ENCODE measurements at places on chromosomes 7 and 10. TPM values are rescaled to one million over a fixed set of nuclear protein-coding genes. Genes with fewer than 3 reads are reported as not detected.

ASAH2 gene
- total RNA-seq, result 1.6 TPM

HOXA3 gene
- total RNA-seq, result not detected

GIMAP5 gene
- 7.2 TPM for total RNA-seq

PTN gene
- total RNA-seq, result 0.31 TPM

LIPF gene
- not detected for total RNA-seq

AKR1D1 gene
- total RNA-seq, result 57.0 TPM

TET1 gene
- total RNA-seq, result 0.65 TPM

SMO gene
- 13.3 TPM for total RNA-seq

TSPAN12 gene
- 14.4 TPM for total RNA-seq

- no peaks in the 10 kb centered on the region for H3K27me3 ChIP-seq
- no peak for DNase-seq
- H3K36me3 ChIP-seq, result no peaks in the 10 kb centered on the region
- H3K4me3 ChIP-seq, result no peak overlapping the region
Observed at GRCh38 chr7:89311886-89312285, 516.3 kb upstream of the TEX47 start.

- no peak overlapping the region for H3K27ac ChIP-seq
- no peak overlapping the region for H3K4me3 ChIP-seq
- no peaks in the 10 kb centered on the region for H3K36me3 ChIP-seq
- H3K4me1 ChIP-seq, result no peaks in the 10 kb centered on the region
- no peak for DNase-seq
Observed at GRCh38 chr7:102205915-102206314, 80.8 kb upstream of the SH2B2 start.

- no peaks in the 10 kb centered on the region for H3K27me3 ChIP-seq
- peaks cover under 1% of the 10 kb centered on the region for H3K4me1 ChIP-seq
- H3K4me3 ChIP-seq, result no peak overlapping the region
- no peak overlapping the region for H3K27ac ChIP-seq
- no peak for DNase-seq
Observed at GRCh38 chr7:8255680-8256655, 6.0 kb downstream of the ICA1 start.

DNA sequence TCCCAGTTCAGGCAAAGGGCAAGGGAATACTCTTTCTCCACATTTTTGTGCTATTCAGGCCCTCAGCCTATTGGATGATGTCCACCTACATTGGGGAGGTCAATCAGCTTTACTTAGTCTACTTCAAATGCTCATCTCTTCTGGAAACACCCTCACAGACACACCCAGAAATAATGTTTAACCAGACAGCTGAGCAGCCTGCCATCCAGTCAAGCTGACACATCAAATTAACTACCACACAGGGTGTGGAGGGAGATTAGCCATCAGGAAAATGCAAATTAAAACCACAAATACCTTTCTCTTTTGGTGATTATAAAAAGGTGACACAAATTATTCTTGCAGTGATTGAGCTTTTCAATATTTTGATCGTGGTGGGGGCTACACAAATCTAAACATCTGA, 74.7 kb upstream of the FZD8 start:
- H3K36me3 ChIP-seq, result no peaks in the 10 kb centered on the region
- no peaks in the 10 kb centered on the region for H3K27me3 ChIP-seq
- no peak overlapping the region for H3K27ac ChIP-seq
- no peak for DNase-seq
- no peak overlapping the region for H3K4me3 ChIP-seq
- no peaks in the 10 kb centered on the region for H3K4me1 ChIP-seq

- no peak overlapping the region for H3K27ac ChIP-seq
- no peak for DNase-seq
- H3K36me3 ChIP-seq, result peaks cover 22% of the 10 kb centered on the region
- H3K27me3 ChIP-seq, result no peaks in the 10 kb centered on the region
- H3K4me1 ChIP-seq, result no peaks in the 10 kb centered on the region
- no peak overlapping the region for H3K4me3 ChIP-seq
Observed at GRCh38 chr7:43884209-43884608, 14.9 kb upstream of the MRPS24 start.

DNA sequence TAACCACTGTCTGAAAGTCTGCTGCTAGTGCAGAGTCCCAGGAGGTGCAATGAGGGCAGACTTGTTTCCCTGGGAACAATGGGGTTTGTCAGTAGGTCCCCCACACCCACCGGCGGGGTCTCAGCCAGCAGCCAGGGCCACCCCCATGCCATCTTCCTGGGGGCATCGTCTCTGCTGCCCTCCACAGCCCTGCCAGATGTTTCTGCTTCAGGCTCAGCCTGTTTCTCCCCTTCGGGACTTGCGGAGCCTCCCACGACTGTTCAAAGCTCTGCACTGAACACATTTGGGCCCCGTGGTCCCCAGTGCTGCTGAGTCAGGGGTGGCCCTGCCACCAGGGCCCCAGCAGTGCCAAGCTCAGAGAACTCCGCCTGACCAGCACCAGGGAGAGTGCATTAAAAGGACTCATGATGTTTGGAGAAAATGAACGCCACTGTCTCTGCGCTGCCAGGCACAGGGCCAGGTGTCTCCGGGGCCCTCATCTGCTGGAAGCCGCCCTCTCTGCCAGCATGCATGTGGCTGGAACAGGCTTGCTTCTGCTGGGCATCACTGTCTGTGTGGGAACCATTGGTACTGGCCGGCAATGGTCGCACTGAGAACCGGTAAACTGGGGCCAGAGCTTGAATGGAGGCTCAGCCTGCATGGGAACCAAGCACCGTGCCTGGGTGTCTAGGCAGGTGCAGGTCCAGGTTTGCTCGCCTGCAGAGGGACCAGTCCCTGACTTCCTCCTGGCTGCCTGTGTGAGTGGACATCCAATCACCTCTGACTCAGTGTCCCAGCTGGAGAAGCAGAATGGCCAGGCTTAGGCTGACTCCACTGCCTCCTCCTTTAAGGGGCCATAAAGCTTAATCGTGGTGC, 345.1 kb downstream of the GLRX3 start:
- DNase-seq, result no peak
- no peaks in the 10 kb centered on the region for H3K27me3 ChIP-seq
- no peak overlapping the region for H3K27ac ChIP-seq
- no peaks in the 10 kb centered on the region for H3K36me3 ChIP-seq
- H3K4me1 ChIP-seq, result no peaks in the 10 kb centered on the region
- no peak overlapping the region for H3K4me3 ChIP-seq

DNA sequence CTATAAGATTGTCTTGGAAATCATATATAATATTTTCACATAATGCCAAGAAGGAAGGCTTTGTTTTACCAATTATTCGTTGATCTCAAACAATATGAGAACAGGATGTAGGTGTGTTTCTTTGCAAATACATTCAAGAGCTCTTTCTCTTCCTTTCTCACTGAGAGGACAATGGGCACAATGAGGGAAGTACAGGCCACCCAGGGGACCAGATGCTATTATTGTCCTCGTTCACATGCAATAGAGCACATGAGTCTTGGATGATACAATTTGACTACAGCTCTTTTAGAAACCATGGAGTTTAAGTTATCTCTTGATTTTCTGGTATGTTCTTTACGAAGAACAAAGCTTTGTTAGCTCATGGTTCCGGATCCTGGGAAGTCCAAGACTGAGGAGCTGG, 323.7 kb upstream of the KLF6 start:
- no peaks in the 10 kb centered on the region for H3K36me3 ChIP-seq
- no peak overlapping the region for H3K27ac ChIP-seq
- no peaks in the 10 kb centered on the region for H3K4me1 ChIP-seq
- no peak for DNase-seq
- H3K4me3 ChIP-seq, result no peak overlapping the region

DNA sequence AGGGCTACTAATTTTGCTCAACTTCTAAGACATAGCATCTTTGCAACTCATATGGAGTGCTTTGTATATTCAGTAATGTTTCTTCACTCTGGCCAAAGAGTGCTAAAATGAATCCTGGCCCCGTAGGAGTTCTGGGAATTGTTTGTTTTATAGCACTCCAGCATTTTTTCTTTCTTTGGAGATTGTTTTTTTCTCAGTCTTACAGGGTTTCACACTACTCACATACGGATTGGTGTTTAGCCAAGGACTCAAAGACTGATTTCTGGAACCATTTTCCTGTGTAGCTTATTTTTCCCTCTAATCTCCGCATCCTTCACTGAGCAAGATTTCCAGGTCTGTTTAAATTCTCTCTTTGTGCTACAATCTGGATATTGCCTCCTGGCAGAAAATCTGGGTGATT, 6.4 kb downstream of the TAS2R41 start:
- no peak overlapping the region for H3K27ac ChIP-seq
- H3K36me3 ChIP-seq, result no peaks in the 10 kb centered on the region
- no peak for DNase-seq
- H3K27me3 ChIP-seq, result no peaks in the 10 kb centered on the region
- peaks cover 11% of the 10 kb centered on the region for H3K4me1 ChIP-seq

- DNase-seq, result peak; percentile 82
- H3K36me3 ChIP-seq, result no peaks in the 10 kb centered on the region
- no peak overlapping the region for H3K4me3 ChIP-seq
- H3K4me1 ChIP-seq, result no peaks in the 10 kb centered on the region
- H3K27ac ChIP-seq, result no peak overlapping the region
Observed at GRCh38 chr10:29496341-29497162, 138.2 kb downstream of the SVIL start.

GRCh38 chr7:117567781-117568180, 88.0 kb downstream of the CFTR start:
- no peaks in the 10 kb centered on the region for H3K27me3 ChIP-seq
- H3K4me3 ChIP-seq, result no peak overlapping the region
- H3K27ac ChIP-seq, result no peak overlapping the region
- DNase-seq, result no peak
- no peaks in the 10 kb centered on the region for H3K4me1 ChIP-seq
- H3K36me3 ChIP-seq, result no peaks in the 10 kb centered on the region

- no peaks in the 10 kb centered on the region for H3K27me3 ChIP-seq
- no peaks in the 10 kb centered on the region for H3K36me3 ChIP-seq
- no peak for DNase-seq
- H3K4me3 ChIP-seq, result no peak overlapping the region
- H3K27ac ChIP-seq, result no peak overlapping the region
- H3K4me1 ChIP-seq, result no peaks in the 10 kb centered on the region
Observed at GRCh38 chr7:51288896-51289622, 27.6 kb downstream of the COBL start.

DNA sequence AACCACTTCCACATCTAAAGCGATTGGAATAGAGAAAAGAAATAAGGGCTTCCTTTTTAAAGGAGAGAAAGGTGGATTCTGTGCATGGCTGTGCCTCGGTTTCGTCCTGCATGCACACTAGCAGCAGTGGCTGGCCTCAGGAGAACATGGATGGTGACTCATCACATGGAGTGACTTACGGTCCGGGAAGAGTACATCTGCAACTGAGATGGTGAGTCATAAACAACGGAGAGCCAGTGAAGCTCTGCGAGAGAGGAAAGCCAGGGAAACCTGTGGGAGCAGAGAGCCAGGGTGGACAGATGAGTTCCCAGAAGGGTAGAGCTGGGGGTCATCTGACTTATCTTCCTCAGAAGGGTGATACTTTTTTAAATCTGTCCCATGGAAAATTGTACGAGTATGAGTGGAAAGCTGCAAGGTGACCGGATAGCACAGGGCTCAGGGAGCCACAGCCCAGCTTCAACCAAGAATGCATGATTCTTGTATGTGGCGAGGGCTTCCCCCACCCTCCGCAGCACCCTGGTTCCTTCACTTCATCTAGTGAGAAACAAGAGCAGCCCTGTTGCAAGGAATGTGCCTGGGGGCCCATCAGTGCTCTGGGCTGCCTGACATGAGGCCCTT, 259.1 kb downstream of the KLF6 start:
- H3K4me1 ChIP-seq, result no peaks in the 10 kb centered on the region
- no peak overlapping the region for H3K4me3 ChIP-seq
- no peak for DNase-seq
- H3K27ac ChIP-seq, result no peak overlapping the region

- DNase-seq, result no peak
- no peaks in the 10 kb centered on the region for H3K27me3 ChIP-seq
- no peak overlapping the region for H3K4me3 ChIP-seq
- no peak overlapping the region for H3K27ac ChIP-seq
Observed at GRCh38 chr7:159049266-159050025, 95.2 kb downstream of the VIPR2 start.

DNA sequence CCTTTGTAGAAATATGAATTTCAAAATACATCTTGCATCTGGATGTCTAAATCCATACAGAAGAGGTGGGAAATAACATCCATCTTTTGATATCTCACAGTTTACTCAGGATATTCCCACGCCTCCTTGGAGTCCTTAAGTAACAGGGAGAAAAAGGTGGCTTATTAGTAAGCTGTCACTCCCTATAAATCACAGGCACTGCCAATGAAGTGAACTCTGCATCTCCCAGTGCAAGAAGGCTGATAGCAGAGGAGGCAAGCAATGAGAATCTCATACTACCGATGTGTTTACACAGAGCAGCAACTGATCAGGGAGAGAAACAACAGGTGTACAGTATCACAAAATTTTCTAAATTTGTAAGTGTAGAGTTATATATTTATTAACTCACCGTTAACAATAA, 551.8 kb downstream of the NXPH1 start:
- H3K27ac ChIP-seq, result no peak overlapping the region
- H3K4me1 ChIP-seq, result no peaks in the 10 kb centered on the region
- no peak overlapping the region for H3K4me3 ChIP-seq
- no peaks in the 10 kb centered on the region for H3K36me3 ChIP-seq

- no peak overlapping the region for H3K4me3 ChIP-seq
- no peak overlapping the region for H3K27ac ChIP-seq
- peak; percentile 1 for DNase-seq
- H3K27me3 ChIP-seq, result no peaks in the 10 kb centered on the region
Observed at GRCh38 chr7:142896151-142896550, 10.6 kb upstream of the TRPV6 start.

- H3K36me3 ChIP-seq, result no peaks in the 10 kb centered on the region
- no peaks in the 10 kb centered on the region for H3K4me1 ChIP-seq
- no peak for DNase-seq
- no peaks in the 10 kb centered on the region for H3K27me3 ChIP-seq
Observed at GRCh38 chr7:21938463-21938862, 7.2 kb downstream of the CDCA7L start.

- H3K4me3 ChIP-seq, result no peak overlapping the region
- no peaks in the 10 kb centered on the region for H3K4me1 ChIP-seq
- no peak for DNase-seq
Observed at GRCh38 chr7:78169992-78170391, 371.4 kb downstream of the PHTF2 start.

DNA sequence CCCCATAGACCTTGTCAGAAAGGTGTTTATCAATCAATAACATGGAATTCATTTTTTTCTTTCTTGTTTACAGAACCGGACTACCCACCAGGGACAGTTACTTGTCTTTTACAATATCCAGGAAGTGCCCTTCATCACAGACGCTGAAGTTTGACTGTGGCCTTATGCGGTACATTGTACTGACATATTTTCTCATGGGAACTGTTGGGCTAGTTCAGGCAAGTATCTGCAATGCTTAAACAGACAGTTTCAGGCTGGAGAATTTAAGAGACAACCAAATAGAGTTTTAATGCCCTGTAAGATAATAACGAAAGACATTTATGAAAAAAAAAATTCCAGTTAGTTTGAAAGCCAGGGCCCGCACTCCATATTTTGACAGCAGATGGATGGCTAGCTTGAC, 246.4 kb downstream of the GATA3 start:
- no peak for DNase-seq
- no peaks in the 10 kb centered on the region for H3K36me3 ChIP-seq
- peaks cover 5% of the 10 kb centered on the region for H3K27me3 ChIP-seq
- no peak overlapping the region for H3K4me3 ChIP-seq

- no peaks in the 10 kb centered on the region for H3K36me3 ChIP-seq
- DNase-seq, result no peak
- H3K4me1 ChIP-seq, result no peaks in the 10 kb centered on the region
- H3K27ac ChIP-seq, result no peak overlapping the region
Observed at GRCh38 chr7:36623247-36623646, 101.0 kb downstream of the AOAH start.

All from right lobe of liver (tissue), 6 donors.